ENCODE measurements at places on chromosomes 3 and 15. TPM values are rescaled to one million over a fixed set of nuclear protein-coding genes. Genes with fewer than 3 reads are reported as not detected.

- DNase-seq, result no peak
Measured at GRCh38 chr3:13715961-13716360, 163.9 kb downstream of the WNT7A start.

- DNase-seq, result no peak
Measured at GRCh38 chr3:23829242-23829934, 23.6 kb downstream of the UBE2E1 start.

- DNase-seq, result no peak
Measured at GRCh38 chr3:79497447-79498111, 270.2 kb downstream of the ROBO1 start.

- DNase-seq, result no peak
Measured at GRCh38 chr15:46383978-46384377, 749.1 kb downstream of the SQOR start.

DNA sequence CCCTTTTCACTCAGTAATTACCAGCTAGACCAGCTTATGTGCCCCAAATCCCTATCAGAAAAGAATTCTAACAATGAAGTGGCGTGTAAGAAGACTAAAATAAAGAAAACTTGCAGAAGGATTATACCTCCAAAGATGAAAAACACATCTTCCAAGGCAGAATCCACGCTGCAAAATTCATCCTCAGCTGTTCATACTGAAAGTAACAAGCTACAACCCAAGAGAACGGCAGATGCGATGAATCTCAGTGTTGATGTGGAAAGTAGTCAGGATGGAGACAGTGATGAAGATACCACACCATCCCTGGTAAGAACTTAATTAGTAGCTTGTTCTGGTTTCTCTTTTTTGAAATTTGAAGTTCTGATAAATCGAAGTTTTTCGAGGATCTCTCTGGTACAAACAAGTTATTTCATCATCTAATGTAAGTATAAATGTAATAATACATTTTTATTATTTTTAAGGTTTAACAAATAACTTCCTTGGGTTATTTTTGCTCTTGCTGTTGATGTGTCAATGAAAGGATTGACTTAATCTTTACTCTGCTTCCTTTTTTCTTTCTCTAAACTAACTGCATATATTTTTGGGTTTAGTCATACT lies 1.4 kb downstream of the WDR76 start:
- DNase-seq, result no peak

GRCh38 chr3:120572027-120572426 lies 24.1 kb upstream of the NDUFB4 start:
- no peak for DNase-seq

GRCh38 chr3:39275963-39276593 lies 3.8 kb downstream of the CX3CR1 start:
- DNase-seq, result no peak

GRCh38 chr15:74242441-74243185 lies 6.5 kb downstream of the CCDC33 start:
- DNase-seq, result no peak

DNA sequence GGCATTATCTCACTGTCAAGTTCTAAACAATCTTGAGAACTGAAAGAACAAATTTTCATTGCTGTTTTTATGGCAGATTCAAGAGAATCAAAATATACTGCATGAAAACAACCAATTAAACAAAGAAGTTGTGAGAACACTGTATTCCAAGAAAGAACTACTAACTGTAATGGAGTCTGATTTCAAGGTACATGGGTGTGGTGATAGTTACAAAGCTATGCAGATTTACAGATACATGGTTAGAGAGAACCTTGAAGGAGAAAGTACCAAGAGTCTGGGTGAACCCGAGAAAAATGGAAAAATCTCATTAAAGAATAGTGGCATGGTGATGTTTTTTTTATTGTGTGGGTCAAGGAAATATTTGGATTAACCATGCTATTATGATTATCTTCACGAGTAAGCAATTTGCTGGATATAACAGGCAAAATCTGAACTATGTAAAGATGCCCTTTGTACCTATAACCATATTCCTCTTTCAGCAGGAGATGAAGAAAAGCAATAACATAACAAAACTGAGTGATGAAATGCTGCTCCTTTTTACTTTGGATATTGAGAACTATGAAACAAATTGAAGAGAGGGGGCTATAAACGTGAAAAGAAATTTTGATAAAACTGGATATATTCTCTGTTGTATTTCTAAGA lies 100.4 kb downstream of the PLSCR2 start:
- no peak for DNase-seq

GRCh38 chr3:146503461-146504202 lies 34.3 kb upstream of the PLSCR2 start:
- DNase-seq, result peak; percentile 76

GRCh38 chr3:100756441-100756840 lies 47.1 kb downstream of the TFG start:
- no peak for DNase-seq

- no peak for DNase-seq
Measured at GRCh38 chr15:73573037-73573436, 60.2 kb downstream of the NPTN start.

DNA sequence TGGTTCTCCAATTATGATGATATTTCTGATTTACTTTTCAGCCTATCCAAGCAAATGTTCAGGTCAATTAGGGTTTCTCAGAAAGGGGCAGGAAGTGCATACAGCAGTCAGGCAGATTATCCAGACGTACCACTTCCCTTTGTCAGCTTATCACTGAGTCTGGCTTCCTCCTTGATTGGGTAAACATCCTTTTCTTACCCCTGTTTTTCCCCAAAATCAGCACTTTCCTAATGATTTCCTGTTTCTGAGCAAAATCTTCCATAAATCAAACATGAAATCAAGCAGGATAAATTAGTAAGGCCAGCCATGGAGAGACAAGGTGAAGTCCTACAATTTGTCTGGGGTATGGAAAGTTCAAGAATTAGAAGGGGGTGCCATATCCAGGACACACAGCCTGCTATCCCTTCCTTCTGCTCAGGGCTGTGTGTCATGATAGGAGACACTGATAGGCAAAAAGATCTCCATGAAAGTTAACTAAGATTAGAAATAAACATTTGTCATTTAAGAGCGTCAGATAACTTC lies 29.0 kb downstream of the ADIPOQ start:
- DNase-seq, result no peak

DNA sequence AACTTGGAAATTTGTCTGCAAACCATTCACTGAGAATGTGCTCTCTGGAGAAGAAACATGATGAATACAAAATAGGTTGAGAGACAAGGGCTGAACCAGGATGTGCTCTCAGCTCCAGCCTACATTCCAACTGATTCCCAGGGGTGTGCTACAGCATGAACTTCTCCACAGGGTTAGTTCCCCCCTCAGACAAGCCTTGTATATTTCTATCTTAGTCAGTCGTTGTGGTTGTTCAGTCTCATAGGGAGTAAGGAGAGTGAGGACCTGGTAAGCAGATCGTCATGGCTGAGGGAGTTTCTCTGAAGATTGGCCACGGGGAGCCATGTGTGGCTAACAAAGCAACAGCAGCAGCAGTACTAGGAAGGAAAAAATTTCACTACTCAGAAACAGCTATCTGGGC lies 919.7 kb upstream of the CADM2 start:
- no peak for DNase-seq

DNA sequence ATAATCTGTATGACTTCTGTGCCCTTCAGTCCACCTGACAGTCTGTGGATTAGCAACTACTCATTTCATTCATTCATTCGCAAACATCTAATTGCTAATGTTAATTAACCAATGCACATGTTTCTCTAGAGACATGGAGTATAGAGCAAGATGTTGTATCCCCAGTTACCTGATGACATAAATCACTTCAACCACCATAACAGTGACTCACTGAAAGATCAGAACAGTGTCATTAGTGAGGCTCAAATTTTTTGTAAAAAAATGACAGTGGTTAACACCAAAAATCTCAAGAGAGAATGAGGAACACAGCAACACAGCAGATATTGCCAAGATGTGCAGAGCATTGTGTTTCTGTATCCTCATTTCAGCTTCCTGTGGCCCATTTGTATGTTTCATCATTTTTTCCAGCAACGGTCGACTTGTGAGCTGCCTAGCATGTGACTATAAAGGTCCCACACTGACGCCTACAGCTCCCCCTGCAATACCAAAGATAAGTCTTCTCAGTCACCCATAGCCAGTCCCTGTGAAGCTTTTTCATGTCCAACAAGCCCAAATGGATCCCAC lies 3.7 kb upstream of the PLD1 start:
- DNase-seq, result no peak

Gene SEMA6D
- total RNA-seq, result 2.6 TPM

Gene LIPH
- total RNA-seq, result 1.9 TPM

Gene BTD
- 16.0 TPM for total RNA-seq
